ENCODE measurements at places on chromosomes 7 and 10.

- DNase-seq = no peak
These were observed 63.8 kb downstream of the PAPSS2 start for GRCh38 chr10:87723500-87723899.

GRCh38 chr10:79135790-79136189, 67.0 kb downstream of the ZMIZ1 start:
- no peak for DNase-seq

DNA sequence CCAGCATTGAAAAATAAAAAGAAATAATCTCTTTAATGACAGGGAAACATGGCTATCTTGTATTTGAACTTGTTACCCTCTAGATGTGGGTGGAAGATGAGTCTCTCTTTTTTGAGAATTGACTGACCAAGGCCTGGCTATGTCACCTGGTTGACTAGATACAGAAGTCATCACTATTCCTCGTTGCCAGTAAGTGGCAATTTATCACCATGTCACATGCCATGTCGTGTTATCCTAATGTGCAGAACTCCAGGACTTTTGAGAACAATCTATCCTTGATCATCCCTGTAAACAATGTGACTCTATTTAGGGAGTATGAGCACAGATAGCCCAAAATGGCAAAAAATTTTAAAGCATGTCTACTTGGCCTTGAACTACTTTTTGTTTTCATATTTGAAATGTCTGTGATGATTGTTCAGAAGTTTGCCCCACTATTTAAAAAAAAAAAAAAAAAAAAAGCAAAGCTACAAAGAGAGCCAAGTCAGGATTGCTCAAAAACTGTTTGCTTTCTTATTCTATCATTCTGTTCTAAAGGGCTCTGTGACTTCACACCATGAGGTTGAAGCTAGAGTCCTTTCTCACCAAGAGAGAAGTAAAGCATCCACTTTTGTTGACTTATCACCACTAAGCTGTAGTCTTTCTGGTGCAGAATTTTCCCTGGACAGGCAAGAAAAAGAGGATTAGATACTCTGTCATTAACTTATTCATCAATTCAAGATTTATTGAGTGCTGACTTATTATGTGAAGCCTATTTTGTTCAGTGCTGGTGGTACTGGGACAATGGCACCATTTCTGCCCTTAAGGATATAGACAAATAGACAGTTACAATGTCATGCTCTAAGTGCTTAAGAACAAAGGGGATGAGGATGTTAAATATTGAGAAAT, 10.4 kb upstream of the WIPF3 start:
- no peak for DNase-seq

- DNase-seq = no peak
These were observed 96.5 kb downstream of the NRP1 start for GRCh38 chr10:33237736-33238624.

DNA sequence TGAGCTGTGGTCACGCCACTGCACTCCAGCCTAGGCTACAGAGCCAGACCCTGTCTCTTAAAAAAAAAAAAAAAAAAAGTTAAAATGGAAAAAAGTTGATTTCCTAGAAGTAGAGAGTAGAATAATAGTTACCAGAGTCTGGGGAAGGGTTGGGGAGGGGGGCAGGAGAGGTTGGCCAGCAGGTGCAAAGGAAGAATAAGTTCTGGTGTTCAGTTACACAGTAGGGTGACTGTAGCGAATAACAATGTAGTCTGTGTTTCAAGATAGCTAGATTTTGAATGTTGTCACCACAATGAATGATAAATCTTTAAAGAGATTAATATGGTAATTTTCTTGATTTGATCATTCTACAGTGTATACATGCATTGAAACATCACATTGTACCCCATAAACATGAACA, 142.9 kb downstream of the NRF1 start:
- no peak for DNase-seq

All from transverse colon (tissue), 4 donors.